Stimulated activated CD8-positive, alpha-beta memory T cell treated with anti-CD3 and anti-CD28 coated beads, Interleukin-7, amount 100 ng/mL, for 1 hour (primary cell): ENCODE measurements at places on chromosomes 4 and X.

DNA sequence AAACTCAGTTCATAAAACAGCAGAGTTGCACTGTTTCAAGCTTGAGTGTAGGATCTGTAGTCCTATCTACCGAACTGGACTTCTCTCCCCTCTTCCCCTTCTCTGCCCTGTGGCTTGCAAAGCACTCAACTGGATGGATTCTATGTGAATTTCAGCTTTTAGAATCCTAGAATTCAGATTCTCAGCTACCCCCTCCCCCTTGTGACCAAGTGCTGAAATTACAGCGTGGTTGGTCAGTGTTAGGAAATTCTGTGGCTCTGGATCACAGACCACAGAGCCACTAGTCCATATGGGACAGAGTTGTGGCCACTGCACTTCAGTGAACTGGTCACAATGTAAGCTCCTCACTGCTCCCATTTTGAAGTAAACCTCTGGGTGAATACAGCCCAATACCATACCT, 64.6 kb upstream of the TRPC5 start:
- DNase-seq = no peak

GRCh38 chr4:19807505-19807904, 444.2 kb upstream of the SLIT2 start:
- DNase-seq = no peak

DNA sequence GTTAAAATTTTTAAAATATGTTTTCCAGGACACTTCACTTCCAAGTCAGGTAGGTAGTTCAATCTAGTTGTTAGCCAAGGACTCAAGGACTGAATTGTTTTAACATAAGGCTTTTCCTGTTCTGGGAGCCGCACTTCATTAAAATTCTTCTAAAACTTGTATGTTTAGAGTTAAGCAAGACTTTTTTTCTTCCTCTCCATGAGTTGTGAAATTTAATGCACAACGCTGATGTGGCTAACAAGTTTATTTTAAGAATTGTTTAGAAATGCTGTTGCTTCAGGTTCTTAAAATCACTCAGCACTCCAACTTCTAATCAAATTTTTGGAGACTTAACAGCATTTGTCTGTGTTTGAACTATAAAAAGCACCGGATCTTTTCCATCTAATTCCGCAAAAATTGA, 49.7 kb downstream of the XIAP start:
- DNase-seq = no peak

- DNase-seq = no peak
Observed at GRCh38 chrX:94204524-94204923, 530.5 kb downstream of the FAM133A start.

DNA sequence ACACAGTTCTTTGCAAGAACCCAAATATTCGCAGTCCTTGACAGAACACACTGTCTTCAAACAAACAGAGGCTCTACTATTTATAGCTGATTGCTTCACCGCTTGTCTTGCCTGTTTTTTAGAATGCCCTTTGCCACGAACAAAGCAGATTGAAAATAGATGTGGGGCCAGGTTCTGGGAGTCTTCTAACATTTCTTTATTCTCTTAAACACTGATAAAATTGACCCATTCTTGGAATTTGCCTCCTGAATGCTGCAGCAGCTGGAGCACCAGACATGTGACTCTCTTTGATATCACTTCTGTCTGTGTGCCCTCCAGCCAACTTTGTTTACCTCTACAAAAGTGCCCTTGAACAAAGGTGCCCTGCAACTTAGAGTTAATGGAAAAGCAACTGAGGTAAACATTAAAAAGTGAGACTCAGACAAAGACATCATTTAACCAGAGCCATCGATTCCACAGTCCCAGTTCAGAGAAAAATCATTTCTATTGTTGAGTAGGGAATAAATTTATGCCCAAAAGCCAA, 64.2 kb upstream of the SPP1 start:
- no peak for DNase-seq

DNA sequence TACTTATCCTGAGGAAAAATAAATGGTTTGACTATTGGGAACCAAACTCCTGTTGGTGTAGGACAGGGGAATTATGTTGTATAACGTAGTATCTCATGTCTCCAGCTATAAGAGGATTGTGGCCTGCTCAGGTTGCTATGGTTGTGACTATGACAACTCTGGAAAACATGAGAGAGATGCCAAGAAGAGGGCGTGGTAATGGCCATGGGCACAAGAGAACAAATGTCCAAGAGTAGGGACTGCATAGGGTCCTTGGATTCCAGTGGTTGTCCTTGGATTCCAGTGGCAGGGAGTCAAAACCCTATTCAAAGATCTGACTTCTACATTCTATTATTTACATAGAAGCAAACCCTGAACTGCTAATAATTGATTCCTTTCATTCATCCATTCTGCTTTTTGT, 6.8 kb upstream of the MOB1B start:
- no peak for DNase-seq

DNA sequence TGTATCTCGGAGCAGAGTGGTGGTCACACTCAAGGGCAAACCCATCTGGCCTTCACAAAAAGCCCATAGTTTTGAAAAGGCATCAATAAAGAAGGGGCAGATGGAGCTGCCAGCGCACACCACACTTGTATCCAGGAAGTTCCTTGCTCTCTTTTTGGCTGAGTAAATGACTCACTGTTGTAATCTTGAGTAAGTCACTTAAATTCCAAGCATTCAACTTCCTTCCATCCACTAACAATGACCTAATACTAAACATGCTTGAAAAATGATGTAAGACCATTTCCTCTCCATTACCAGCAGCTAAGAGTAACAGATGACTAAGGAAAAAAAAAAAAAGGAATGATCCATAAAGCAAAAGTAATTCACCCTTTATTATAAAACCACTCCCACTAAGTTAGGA, 32.4 kb upstream of the MYOZ2 start:
- DNase-seq = no peak

DNA sequence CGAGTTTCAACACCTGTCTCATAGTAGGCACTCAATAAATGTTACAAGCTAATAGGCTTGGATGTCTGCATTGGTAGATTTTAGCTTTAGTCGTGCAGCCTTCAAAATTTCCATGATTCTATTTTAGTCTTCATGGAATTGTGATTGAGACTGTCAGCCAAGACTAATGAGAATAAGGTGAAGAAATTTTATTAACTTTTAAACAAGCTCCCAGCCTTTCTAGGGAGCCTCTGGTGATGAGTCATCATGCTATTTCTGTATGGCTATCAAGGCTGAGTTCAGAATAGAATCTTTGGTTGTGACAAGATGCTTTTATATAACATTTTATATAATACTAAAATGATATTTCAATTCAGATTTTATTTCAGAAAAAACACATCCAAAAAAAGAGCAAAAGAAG, 685.8 kb downstream of the GABRG1 start:
- DNase-seq = no peak
